ENCODE measurements at places on chromosomes 1 and 21.

GRCh38 chr1:40143891-40144575 is 17.2 kb upstream of the RLF start:
- peak; percentile 9 for DNase-seq

- no peak for DNase-seq
Measured at GRCh38 chr1:210364479-210364878, 35.8 kb downstream of the HHAT start.

GRCh38 chr1:202694314-202694713 is 15.9 kb downstream of the SYT2 start:
- DNase-seq = no peak

- DNase-seq = no peak
Measured at GRCh38 chr1:55815745-55816455, 600.7 kb upstream of the USP24 start.

DNA sequence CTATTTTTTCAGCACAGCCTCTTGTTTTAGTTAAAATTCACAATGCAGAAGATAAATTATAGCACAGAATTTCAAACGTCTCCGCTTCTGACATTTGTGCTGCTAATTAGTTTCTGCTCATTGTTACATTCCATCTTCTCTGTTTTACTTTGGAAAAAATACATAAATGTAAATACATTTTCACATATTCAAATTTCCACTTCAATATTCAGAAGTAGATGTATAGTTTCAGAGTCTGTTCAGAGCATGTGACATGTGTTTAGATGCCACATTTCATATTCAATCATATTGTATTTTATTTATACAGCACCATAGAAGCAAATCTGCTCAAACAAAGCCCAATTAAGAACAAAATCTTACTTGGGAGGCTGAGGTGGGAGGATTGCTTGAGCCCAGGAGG is 19.6 kb downstream of the TMEM35B start:
- no peak for DNase-seq

- DNase-seq = no peak
Measured at GRCh38 chr1:242556276-242556675, 31.8 kb upstream of the PLD5 start.

GRCh38 chr21:45887788-45888187 is 93.8 kb upstream of the COL6A1 start:
- no peak for DNase-seq

DNA sequence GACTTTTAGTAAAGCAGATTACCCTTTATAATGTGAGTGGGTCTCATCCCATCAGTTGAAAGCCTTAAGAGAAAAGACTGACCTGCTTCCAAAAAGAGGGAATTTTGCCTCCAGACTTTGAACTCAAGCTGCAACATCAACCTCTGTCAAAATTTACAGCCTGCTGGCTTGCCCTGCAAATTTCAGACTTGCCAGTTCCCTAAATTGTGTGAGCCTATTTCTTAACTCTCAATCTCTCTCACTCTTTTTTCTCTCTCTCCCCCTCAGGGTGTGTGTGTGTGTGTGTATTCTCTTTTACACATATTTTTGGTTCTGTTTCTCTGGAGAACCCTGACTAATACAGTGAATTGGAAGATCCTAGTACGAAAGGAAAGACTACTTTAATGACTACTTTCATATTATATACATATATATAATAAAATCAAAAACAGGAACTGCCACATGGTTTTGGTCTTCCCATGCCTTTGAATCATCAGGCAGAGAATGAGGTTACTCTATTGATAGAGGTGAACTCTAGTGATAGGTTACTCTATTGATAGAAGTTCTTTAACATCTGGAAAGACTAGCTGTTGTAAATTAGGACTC is 6.4 kb downstream of the OR2C3 start:
- no peak for DNase-seq
